Effector memory CD8-positive, alpha-beta T cell (primary cell): ENCODE measurements at places on chromosomes 16 and 17.

DNA sequence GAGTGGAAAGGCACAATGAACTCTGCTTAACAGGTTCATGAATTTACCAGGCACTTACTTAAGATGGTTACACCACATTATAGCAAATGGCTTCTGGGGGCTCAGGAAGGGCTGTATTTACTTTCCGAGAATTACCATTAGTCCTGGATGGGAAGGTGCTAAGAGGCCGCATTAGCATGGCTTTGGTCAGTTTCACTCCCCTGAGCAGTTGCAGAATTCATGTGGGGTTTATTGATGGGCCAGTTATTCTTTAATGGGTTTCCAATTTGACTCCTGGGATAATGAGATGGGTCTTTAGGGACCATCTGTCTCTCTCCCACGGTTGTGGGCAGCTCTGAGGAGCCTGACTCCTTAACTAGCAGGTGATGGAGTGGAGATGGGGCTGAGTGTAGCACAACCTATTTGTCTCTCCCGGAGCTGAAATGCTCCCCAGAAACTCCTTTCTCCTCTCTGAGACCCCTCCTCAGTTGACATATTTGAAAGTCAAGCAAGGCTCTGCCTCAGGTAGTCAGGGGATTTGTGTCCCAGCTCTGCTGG lies 652.5 kb downstream of the HS3ST4 start:
- no peak for DNase-seq

DNA sequence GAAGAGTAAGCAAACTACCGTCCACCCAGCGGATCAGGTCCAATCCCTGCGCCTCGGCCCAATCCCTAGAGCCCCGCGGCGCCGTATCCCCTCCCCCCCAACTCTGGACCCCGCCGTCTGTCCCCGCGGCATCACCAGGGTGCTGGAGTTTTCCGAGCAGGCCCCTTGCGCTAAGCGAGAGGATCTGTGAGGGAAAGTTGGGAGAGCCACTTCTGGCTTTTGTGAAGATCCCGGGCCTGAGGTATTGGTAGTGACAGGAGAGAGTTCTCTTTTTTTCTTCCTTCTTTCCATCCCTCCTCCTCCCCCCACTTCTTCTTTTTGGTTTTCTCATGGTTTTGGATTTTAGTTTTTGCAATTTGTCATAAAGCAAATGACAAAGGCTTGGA lies 3.5 kb upstream of the DLX4 start:
- DNase-seq: no peak

- no peak for DNase-seq
Measured at GRCh38 chr17:79086609-79087427, 12.2 kb downstream of the ENGASE start.

- DNase-seq: no peak
Measured at GRCh38 chr17:60170835-60171752, 21.3 kb downstream of the CA4 start.

DNA sequence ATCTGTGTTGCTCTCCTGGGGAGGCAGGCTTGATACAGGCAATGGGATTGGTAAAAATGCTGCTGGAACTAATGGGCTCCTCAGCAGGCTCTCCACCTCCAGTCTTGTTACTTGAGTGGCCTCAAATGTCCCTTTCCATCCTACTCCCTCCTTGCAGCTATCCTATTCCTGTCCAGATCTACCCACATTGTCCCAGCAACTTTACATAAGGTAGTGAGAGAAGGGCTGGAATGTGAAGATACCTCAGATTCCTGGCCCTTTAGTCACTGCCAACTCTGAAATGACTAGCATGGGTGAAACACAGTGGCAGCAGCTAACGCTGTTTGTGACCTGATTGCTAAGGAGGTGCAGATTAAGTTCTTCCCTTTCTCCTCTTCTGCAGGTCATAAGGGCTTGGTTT lies 210.1 kb upstream of the HS3ST4 start:
- no peak for DNase-seq

DNA sequence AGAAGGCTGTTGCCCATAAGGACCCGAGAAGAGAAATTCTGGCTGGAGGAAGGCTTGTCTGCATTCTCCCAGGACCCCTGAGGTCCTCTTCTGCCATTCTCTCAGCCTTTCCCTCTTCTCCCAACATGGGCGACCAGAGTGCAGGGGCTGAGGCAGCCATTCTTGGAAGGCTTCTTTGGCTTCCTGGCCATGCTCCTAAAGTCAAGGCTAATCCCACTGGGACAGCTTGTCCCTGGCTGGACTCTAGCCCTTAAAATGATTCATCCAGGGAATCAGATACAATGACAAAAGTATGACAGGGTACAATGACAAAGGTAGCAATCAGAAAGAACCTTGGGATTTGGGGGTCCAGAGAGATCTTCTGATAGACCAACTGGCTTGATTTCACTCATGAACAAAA lies 26.8 kb downstream of the SRL start:
- DNase-seq: no peak

GRCh38 chr16:73066927-73067670 lies 19.2 kb upstream of the ZFHX3 start:
- no peak for DNase-seq

DNA sequence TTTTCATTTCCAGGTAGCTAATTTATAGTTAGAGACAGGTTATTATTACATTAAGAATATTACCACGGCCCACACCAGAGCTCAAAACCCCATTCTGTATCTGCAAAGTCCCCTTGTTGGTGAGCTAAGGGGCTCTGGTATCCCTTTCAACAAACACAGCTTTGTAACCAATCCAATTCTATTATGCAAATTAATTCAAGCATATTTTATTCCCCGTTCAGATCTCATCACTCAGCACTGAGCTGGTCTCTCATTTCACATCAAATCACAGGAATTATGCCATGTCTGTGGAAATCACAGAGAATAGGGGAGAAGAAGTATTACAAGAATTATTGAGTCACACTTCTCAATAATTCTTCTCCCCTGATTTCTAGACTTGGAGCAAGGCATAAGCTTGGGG lies 111.7 kb downstream of the CDH11 start:
- no peak for DNase-seq

- no peak for DNase-seq
Measured at GRCh38 chr17:50107790-50108414, 12.8 kb downstream of the PDK2 start.

DNA sequence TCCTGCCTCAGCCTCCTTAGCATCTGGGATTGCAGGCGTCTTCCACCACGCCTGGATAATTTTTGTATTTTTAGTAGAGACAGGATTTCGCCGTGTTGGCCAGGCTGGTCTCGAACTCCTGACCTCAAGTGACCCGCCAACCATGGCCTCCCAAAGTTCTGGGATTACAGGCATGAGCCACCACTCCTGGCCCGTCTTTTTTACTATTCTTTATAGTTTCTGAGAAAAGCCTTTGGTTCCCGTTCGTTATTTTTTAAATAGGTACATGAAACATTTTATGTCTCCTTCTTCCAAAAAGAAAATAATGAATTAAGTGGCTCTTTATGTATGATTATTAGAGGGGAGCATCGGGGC lies 570 bp upstream of the BCO1 start:
- DNase-seq: no peak

DNA sequence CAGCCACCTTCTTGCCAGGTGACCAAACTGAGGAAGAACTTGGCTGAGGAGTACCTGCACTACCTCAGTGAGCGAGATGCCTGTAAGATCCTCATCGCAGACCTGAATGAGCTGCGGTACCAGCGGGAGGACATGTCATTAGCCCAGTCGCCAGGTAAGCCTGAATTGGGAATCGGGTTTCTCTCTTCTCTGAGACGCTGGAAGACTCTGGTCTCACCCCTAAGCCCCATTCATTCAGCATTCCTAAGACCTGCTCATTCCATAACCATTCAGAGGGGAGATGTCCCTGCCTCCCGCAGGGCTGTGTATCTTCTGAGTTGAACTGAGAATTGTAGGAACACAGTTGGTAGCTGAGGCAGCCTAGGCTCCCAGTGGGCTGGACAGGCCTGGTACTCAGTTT lies 17.0 kb upstream of the THAP11 start:
- no peak for DNase-seq

DNA sequence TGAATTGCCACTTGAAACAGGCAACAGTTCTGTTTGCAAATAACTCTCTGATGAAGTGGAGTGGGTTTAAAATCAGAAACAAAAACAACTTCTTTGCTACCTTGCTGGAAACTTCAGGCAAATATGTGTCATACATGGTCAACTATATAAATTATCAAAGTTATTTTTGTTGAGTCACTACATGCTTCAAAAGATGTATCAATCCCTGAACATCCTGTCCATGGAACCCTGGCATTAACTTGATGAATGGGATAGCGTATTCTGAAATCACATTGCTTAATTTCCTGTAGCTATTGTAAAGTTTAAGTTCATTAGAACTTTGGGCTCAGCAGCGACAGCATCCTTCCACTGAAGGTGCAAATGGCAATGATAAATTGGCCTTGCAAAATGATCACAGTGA lies 213.6 kb upstream of the MAF start:
- no peak for DNase-seq

DNA sequence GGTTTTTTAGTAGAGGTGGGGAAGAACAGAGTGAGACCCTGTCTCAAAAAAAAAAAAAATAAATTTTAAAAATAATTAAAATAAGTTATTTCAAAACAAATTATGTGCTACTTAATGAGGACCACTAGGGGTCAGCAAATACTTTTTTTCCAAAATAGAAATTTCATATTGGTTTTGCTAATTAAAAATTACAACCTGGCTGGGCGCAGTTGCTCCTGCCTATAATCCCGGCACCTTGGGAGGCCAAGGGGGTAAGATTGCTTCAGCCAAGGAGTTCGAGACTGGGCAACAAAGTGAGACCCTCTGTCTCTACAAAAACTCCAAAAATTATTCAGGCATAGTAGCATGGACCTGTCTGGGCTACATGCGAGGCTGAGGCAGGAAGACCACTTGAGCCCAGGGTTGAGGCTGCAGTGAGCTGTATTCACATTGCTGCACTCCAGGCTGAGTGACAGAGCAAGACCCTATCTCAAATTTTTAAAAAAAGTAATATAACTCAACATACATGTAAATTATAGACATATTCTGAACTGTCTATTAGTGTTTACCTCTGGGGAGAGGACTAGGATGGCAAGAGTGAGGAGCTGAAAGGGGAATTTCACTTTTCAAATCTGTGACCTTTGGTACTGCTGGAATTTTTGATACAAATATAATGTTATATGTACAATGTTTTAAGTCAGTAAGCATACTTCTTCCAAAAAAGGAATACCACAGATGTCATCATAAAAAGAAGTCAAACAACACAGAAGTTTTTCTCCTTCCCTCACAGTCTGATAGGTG lies 8.1 kb downstream of the MEIOB start:
- no peak for DNase-seq

GRCh38 chr16:24382762-24383407 lies 126.8 kb downstream of the CACNG3 start:
- DNase-seq: no peak

DNA sequence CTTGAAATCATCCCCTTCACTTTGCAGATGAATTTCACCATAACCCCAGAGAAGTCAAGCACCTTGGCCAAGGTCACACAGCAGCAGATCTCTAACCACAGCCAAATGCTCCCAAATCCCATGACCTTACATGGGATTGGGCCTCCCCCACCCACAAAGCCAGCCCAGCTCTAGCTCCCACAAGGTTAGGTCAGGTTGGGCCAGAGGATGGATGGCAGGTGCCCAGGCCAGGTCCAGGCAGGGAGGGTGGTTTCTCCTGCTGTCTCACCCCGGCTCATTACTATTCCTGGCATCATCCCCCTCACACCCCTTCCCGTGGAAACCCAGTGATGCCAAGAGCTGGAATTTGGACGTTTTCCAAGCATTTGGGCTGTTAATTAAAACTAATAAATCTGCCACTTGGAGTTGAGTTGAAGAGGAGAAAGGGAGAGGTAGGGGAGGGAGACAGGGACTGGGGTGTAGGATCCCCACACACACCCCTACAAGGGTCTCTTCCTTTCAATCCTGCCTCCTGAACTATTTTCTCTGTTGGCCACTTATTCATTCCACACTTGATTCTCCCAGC lies 181.6 kb downstream of the TMEM132E start:
- no peak for DNase-seq

DNA sequence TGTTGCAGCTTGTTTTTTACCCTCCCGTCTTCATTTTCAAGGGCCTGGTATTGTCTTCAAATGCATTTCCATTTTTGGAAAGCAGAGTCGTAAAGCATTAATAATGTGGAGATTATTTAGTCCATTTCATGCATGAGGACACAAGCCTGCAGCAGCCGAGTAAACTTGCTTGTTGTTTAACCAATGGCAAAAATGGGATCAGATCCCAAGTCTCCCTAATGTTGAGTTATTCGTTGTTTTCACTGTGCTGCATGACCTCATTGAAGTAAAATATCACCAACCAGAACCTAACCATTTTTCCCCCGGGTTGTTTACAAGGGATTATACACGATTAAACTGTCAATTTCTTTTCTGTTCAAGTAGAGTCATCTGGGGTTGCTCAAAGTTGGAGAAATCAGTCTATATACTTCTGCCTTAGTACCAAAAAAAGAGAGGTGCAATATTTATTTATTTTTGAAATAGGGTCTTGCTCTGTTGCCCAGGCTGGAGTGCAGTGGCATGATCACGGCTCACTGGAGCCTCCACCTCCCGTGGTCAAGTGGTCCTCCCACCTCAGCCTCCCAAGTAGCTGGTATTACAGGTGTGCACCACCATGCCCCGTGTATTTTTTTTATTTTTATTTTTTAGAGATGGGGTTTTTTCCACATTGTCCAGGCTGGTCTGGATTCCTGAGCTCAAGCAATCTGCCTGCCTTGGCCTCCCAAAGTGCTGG lies 12.4 kb downstream of the AMZ2 start:
- DNase-seq: no peak

GRCh38 chr16:630249-630814 lies 453 bp upstream of the WFIKKN1 start:
- no peak for DNase-seq

GRCh38 chr17:13569398-13570123 lies 32.2 kb downstream of the HS3ST3A1 start:
- no peak for DNase-seq

DNA sequence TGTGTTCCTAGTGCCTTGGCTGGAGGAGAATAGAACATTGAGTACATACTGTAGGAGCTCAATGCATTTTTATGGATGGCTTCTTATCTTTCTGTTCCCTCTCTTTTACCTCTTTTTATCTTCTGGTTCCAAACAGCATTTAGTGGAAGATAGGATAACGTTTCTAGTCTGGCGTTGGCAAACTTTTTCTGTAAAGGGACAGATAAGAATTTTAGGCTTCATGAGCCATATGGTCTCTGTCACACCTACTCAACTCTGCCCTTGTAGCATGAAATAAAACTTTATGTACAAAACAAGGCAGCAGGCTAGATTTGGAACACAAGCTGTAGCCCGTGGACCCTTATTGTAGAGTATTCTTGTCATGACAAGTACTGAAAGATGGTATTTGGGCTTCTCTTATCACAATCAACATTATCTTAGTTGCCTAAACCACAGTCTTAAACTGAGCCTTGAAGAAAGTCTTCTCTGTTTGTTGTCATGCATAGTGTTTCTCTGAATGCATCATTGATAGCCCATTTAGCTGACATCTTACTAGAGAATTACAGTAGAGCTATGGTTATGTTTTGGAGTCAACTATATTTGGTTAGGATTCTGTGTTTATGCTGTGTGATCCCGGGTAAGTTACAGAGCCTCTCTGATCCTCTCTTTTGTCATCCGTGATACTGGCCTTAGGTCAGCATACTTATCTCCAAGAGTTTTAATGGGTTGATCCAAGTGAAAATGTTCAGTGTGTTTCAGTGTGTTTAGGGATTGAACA lies 80.2 kb downstream of the HS3ST4 start:
- DNase-seq: no peak
